Right lung (tissue), 10 donors: ENCODE measurements at places on chromosomes 5 and 9. TPM values are rescaled to one million over a fixed set of nuclear protein-coding genes. Genes with fewer than 3 reads are reported as not detected.
A peak's percentile ranks its signal among the peaks of the same experiment; 100 is the strongest.

Gene ERBIN
- polyA plus RNA-seq: 85.2 TPM

GRCh38 chr9:130142641-130143040, 29.6 kb upstream of the NCS1 start:
- no peak for DNase-seq

Gene SLC25A2
- 0.26 TPM for polyA plus RNA-seq

- no peak for DNase-seq
Observed at GRCh38 chr9:78848061-78848460, 551.1 kb downstream of the PSAT1 start.

Gene ARL10
- polyA plus RNA-seq: 16.4 TPM

Gene LMX1B
- 0.43 TPM for polyA plus RNA-seq

DNA sequence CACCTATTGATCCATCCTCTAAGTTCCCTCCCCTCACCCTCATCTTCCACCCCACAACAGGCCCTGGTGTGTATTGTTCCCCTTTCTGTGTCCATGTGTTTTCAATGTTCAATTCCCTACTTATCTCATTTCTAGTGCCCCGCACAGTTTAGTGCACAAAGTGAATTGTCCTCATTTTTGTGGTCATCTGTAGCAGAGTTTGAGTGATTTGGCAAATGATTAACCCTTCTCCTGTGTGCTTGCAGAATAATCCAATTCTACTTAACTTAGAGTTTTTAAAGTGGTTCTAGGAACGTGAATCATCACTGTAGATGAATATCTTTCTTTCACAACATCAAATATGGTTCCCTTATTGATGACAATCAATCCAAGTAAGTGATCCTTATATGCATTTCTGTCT, 6.3 kb upstream of the HAPLN1 start:
- DNase-seq: no peak

DNA sequence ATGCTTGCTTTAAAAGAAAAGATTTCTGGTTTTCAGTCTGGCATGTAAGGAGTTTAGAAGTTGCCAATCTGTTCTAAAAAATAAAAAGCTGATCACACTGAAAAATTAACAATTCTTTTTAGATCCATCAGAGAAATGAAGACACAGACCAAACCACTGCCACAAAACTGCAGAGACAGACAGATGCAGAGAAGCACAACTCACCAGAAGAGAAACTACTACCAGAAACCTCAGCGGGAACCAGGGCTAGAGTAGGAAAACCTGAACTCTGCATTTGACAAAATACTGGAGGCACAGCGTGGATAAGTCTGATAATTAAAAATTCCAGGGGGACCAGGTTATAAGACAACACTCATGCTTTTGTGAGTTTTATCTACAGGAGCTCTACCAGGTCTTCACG, 28.8 kb downstream of the FBXL17 start:
- DNase-seq: no peak

DNA sequence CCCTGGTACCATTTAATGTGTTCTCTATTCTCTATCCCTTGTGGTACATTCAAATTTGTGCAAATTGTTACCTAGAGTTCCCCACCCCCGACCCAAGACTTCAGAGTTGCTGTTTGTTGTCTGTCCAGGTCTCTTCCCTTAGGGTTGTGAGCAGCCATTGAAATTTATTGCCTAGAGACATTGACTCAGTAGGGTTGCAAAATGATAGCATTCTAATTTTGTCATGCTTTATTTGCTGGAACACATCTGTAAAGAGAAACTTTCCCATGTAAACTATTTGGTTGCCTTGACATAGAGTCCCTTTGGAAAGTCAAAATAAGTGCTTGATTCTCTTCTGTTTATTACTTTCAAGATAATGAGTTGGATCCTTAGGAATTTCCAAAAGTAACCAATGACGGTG, 91.7 kb upstream of the KLF9 start:
- no peak for DNase-seq

DNA sequence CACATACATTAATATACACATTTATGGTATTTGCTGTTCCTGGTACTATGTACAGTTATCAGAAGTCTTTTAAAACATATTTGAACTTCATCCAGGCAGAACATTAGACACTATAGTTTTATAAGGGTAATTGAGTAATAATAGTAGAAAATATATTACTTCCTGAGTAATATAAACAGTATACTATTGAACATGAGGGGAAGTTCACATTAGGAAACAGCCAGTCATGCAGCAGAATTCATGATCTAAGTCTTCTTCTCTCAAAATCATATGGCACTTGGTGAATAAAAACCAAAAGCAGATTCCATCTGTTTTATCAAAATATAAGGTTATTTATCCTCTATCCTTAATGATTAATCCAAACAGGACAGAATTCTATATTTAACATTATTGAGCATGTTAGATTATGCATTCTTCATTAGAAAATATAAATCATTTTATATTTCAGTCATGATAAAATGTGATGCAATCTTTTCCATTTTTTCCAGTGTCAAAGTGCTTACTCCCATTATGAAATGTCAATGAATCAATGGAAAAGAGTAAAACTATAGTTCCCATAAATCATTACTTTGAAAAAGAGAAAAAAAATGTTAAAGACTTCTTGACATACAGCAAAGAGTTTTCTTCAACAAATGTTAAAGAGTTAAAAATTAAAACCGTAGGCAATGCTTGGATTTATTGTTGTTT, 584.3 kb upstream of the TUSC1 start:
- no peak for DNase-seq

DNA sequence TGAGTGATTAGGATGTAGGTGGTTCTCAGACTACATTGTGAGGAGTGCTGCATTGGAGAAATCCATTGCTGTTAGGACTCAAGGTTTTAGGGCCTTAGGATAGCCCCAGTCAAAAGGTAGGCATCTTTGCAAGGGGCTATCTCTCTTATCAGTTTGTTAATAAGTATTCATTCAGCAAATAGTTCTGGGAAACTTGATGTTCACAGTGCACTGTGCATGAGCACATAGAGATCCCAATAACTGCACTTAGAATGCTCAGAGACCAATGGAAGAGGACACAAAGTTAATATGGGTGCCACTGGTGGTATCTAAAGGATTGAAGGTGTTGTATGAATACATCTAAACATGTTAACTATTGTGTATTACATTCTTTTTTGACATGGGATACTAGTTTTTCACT, 131.4 kb downstream of the KIF4B start:
- no peak for DNase-seq

Gene FGF18
- polyA plus RNA-seq: 4.6 TPM

Gene HAVCR2
- polyA plus RNA-seq: 2.3 TPM

- no peak for DNase-seq
Observed at GRCh38 chr5:44708602-44709001, 100.1 kb upstream of the MRPS30 start.

DNA sequence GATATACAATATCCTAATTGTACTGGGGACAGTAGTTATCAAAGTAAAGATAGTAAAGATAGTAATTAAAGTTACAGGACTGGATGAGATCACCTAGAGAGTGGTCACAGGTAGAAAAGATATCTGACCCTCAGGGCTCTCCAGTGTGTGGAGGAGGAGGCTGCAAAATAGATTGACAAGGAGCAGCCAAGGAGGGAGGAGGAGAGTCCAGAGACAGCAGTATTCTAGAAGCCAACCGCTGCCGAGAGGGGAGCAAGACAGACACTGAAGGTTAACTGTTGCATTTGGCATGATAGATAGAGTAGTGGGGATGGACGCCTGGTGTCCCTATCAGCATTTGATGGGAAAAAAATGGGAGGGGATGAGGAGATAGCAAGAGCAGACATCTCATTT, 17.0 kb upstream of the F2RL1 start:
- DNase-seq: no peak

DNA sequence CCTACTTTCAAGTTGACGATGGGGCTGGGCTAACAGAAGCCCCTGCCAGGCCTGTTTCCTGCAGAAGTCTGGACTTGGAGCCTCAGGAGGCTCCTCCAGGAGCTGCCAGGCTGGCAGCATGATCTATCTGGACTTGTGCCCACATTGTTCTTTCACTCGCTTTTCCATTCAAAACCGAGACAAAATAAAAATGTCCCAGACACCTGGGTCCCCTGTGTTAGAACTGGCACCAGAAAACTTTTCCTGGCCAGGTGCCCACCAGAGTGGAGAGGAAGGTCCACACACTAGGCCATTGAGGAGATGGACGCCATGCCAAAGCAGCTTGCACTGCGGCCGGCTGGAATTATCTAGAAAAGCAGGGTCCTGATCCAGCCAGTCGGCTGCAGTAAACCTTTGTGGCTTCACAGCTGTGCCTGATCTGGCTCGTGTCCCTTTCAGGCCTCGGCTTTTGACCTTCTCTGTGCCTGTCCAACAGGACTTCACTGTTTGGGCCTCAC, 78.2 kb downstream of the GCNT1 start:
- DNase-seq: no peak

- peak; percentile 11 for DNase-seq
Observed at GRCh38 chr9:87152256-87152655, 204.9 kb upstream of the GAS1 start.

GRCh38 chr9:114108016-114108833, 9.1 kb upstream of the KIF12 start:
- peak; percentile 83 for DNase-seq

DNA sequence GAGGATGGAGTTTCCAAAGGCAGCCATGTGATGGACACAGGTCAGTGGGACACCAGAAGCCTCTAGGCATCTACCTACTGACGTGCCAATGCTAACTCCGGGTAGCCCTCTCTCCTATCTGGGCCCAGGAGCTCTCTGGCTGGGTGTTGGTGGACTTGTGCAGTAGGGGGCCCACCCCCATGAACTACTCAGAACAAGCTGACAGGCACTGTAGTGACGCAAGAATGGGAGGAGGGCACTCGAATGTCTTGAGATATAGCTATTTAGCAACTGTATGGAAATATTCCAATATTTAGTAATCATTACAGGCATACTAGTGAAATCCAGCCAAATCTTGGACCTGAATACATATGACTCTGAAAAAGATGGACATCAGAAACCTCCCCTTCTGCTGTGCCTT, 5.7 kb upstream of the DOCK2 start:
- peak; percentile 26 for DNase-seq

Gene OLFM1
- polyA plus RNA-seq: 8.4 TPM

- no peak for DNase-seq
Observed at GRCh38 chr5:98214240-98215051, 559.0 kb upstream of the RGMB start.
